Stimulated activated CD4-positive, alpha-beta T cell treated with anti-CD3 and anti-CD28 coated beads, Interleukin-12 subunit alpha, Interleukin-12 subunit beta, amount 100 ng/mL, for 24 hours (primary cell): ENCODE measurements at places on chromosomes 12 and 14.

- no peak for DNase-seq
Measured at GRCh38 chr12:33265900-33266299, 173.7 kb downstream of the SYT10 start.

GRCh38 chr14:30108975-30109700 is 181.5 kb upstream of the PRKD1 start:
- no peak for DNase-seq

DNA sequence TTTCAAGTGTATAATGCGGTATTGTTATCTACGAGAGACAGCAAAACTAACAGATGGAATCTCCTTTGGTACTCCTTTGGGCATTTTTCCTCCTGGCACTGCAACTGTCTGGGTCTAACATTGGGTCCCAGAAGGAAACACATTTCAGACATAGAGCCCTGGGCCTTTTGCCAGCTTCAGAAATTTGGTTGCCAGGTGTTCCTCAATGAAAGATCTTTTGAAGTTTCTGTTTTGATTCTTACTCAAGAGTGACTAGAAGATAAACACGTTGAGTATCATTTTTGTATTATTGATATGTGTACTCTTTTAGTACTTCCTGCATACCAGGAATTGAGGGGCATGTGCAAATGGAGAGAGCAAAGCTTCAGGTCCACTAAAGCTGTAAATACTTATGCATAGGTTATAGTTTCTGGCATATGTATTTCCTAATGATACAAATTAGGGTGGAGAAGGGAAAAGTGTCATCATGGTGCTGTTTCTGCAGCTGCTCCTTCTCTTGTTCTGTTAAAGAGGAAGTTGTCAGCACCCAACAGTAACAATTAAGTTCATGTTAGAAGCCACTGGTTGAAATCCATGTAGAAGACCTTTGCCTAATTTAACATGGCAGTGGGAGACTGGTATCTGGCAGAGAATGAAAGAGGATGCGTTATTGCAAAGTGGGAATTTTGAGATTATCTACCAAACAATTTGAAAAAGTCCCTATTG is 53.5 kb downstream of the SLC38A6 start:
- DNase-seq, result no peak

- DNase-seq, result no peak
Measured at GRCh38 chr12:68559984-68560850, 50.5 kb upstream of the RAP1B start.

GRCh38 chr12:130764475-130765185 is 48.5 kb upstream of the RIMBP2 start:
- no peak for DNase-seq

GRCh38 chr12:24134092-24134491 is 184.6 kb upstream of the SOX5 start:
- DNase-seq, result no peak

GRCh38 chr14:50794068-50794645 is 36.8 kb downstream of the NIN start:
- DNase-seq, result no peak

- DNase-seq, result no peak
Measured at GRCh38 chr14:28407996-28408395, 358.6 kb upstream of the FOXG1 start.

GRCh38 chr12:70982991-70983390 is 62.5 kb upstream of the PTPRR start:
- DNase-seq, result no peak

GRCh38 chr12:94434171-94434570 is 25.5 kb downstream of the CEP83 start:
- no peak for DNase-seq

DNA sequence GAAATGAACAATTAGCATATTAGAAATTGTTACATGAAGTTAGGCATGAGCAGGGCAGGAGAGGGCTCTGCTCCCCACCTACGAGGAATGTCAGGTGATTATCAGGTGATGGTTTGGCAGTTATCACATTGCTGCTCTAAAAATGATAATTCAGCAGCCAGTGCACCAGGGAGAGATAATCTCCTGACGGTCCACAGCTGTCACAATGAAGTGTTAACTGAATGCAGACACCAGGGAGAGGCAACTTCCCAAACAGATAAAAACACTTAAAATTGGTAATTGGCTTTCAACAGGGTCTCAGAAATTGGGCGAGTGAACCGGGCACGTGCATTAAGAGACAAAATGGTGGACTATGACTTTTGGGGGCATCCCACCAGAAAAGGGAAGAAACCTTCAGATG is 176.0 kb downstream of the GRIP1 start:
- DNase-seq, result no peak

DNA sequence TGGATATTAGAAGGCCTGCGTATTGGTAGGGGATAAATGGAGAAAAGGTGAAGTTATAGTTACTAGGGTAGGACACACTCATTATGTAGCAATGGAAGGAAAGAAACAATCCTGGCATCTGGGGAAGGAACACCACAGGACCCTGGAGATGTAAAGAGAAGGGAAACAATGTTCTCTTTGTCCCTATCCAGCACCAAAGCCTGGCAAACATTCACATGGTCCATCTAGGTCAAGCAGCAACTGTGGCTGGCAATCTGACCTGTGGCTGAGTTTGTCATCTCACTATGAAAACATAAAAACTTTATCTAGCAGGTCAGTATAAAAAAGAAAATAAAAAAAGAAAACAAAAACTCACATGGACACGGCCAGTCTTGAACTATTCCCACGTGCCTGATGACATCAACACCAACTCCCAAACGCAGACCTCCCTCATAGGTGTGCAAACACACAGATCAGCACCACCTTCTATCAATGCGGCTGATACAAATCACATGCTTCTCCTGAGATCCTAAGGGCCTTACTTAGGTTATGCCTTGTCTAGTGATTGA is 2.6 kb downstream of the POMT2 start:
- DNase-seq, result no peak
